Left renal pelvis (tissue), 4 donors: ENCODE measurements at places on chromosomes 6 and 20.

- no peak for DNase-seq
Measured at GRCh38 chr6:105645156-105645555, 242.3 kb upstream of the PREP start.

- no peak for DNase-seq
Measured at GRCh38 chr6:90263633-90264032, 33.0 kb downstream of the BACH2 start.

GRCh38 chr6:158257781-158258180, 54.5 kb upstream of the TULP4 start:
- no peak for DNase-seq

DNA sequence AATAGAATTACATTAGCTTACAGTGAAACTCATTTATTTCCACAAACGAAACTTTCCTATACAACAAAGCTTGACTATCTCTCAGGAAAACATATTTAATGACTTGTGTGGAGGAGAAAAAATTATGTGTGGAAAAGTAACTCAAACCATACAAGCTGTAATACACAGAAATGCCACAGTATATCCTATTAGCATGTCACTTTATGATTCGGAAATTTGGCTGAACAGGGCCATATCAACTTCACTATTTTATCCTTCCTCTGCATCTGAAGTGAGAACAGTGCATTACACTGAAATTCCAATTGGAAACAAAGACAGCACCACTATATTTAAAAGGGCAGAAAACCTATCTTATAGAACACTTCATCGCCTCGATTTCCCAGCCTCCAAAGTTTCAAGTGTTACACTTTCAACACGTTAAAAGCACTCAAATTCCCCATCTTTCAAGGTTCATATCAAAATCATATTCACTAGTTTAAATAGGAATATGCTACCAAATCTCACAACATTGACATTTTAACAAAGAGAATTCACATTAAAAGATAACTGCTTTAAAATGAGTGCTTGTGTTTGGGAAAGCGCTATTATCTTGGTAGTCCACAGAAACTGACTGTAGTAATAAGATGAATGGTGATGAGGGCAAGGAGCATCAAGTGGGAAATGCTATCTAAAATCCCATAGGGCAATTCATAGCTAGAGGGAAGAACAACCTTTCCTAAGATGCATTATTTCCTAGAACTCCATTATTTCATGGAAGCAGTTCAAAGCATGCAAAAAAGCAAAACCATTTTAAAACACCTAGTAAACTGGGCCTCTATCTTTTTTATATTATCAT, 1.8 kb downstream of the REV3L start:
- DNase-seq = no peak

- no peak for DNase-seq
Measured at GRCh38 chr20:34705008-34705396, 858 bp downstream of the TP53INP2 start.
